ENCODE measurements at places on chromosomes 1 and 21.

DNA sequence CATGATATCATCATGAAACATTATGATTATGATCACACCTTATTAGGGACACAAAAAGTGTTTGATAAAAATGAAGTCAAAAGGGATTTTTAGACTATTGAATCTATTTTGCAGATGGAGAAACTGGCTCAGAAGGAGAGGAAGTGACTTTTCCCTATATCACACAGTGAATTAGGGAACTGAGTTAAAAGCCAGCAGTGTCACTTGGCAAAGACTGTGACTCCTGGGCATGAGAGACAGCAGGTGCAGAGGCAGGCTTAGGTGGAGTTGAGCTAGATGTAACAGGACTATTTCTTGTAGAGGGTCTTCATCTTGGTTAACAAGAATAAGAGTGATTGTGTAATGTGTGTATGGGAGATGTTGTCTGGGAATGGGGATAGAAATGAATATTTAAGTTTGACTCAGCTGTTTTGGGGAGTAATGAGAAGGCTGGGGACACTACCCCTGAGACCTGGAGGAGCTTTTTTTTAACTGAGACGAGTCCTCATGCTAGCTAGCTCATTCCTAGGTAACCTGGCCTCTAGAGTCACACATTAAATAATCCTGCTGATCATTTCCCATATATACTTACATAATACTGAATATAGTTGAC is 1.0 kb upstream of the CD84 start:
- no peak for DNase-seq

- DNase-seq: no peak
Observed at GRCh38 chr1:15146971-15147376, 6.6 kb upstream of the TMEM51 start.

- no peak for DNase-seq
Observed at GRCh38 chr21:42929969-42930368, 4.5 kb upstream of the ERVH48-1 start.

GRCh38 chr1:27348861-27349783 is 7.3 kb downstream of the SYTL1 start:
- no peak for DNase-seq

DNA sequence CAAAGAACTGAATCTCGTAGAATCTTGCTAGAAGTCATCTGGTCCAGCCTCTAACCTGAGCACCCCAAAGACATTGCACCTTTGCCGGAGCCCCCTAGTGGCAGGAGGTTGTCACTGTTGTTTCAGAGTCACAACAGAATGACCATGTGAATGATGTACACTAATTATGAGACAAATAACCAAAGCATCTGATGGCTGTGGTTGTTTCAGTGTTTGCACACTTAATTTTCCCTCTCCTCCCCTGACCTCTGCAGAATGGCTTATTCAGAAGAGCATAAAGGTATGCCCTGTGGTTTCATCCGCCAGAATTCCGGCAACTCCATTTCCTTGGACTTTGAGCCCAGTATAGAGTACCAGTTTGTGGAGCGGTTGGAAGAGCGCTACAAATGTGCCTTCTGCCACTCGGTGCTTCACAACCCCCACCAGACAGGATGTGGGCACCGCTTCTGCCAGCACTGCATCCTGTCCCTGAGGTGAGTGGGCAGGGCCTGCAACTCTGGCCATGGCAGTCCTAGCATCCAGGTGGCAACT is 26.4 kb downstream of the TRAF5 start:
- no peak for DNase-seq

DNA sequence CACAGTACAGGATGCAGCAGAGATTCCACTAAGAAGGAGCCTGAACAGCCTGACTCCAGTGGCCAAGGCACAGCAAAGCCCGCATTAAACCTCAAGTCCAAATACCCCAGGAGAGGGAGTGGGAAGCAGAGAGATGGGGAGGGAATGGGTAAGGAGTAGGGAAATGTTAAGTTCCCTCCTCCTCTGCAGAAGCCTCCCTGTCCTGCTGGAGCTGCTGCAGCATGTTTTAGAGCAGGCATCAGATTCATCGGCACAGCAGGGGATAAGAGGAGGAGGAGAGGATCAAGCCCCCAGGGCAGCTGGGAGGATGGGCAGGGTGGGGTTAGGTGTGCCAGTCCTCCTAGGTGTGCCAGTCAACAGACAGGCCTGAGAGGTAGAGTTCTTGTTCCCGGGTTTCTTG is 709.7 kb downstream of the PTPRU start:
- DNase-seq: no peak

- DNase-seq: no peak
Observed at GRCh38 chr1:107950464-107950863, 14.5 kb downstream of the VAV3 start.

DNA sequence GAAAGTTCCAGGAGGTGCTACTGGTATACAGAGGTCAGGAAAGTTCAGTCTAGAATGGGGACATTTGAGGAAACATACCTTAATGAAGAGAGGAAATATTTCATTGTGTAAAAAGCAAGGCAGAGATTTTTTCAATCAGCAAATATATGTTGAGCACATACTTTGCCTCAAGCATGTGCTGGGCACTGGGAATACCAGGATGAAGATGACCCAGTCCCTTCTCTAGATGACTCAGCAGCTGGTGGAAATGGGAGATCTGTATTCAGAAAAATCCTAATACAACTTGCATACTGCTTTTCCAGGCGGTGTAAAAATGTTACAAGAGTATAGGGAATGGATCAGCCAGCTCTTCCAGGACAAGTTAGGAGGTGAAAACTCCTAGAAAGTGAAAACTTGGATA is 229.3 kb downstream of the FGGY start:
- DNase-seq: no peak

DNA sequence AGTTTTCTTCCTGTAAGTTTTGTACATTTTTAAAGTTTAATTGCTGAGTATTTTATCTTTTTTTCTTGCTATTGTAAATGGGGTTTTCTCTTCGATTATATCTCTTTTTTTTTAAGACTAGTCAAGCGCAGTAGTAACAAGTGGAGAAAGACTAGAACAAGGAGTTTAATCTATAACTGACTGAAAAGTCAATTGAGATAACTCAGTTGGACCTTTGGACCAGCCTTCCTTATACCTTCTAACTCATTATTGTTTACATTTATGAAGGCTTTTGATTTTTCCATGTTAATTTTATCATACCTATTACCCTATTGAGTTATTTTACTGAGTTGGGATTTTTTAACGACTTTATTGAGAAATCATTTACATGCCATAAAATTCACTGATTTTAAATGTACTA is 81.2 kb downstream of the SMYD3 start:
- no peak for DNase-seq

GRCh38 chr21:45596704-45597318 is 46.7 kb upstream of the PCBP3 start:
- no peak for DNase-seq

GRCh38 chr1:185155600-185156287 is 1.0 kb downstream of the TRMT1L start:
- no peak for DNase-seq

DNA sequence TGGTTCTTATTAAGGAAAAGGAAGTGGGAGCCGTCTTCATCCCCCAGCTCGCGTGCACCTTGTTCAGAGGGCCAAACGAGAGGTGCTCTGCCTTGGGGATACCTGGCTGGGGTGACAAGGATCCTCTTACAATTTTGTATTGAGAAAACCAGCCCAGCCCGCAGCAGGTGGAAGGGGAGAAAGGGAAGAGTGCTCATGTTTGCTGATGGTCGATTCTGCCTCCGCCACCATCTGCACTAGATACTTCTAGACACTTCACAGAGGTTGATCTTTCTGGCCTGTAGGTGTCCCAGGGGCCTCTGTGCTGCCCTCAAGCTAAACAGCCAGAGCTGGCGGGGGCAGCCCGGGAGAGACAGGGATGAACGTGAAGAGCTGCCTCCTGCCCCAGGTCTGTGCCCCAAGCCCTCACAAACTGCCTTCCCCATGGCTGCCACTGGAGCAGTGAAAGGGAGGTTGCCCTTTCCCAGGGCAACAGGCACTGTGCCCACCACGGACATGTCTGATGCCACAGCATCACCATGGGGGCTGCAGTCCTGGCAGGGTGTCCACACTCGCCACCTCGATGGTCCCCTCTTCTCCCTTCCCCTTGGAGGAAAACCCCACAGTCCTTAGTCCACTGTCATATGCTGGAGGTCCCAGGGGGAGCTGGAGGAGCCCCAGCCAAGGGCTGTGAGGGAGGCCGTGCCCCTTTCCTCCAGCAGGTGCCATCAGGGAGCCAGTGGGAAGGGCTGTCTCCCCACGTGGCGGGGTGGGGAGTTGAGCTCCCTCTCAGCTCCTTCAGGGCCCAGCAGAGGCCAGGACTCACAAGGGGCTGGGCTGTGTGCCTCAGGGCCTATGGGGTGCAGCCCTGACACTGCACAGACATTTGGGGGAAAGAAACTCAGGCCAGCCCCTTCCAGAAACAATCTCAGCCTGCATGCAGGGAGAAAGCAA is 8.1 kb downstream of the ADPRS start:
- DNase-seq: no peak

DNA sequence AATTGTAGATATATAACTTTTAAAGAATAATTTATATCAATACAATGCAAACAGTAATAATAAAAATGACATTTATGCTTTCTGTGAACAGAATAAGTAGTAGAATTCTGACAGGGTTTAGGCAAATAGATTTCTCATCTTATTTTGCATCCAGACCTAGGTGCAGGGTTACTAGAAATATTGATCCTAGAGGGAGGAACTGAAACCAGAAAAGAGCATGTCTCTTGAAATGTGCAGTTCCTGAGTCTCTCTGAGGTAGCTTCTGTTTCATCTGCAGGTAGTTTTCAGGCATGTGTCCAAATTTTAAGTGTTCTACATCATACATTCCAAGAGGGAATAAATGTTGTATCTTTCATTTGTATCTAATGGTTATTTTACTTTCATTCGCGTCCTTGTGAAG is 631.9 kb upstream of the ADGRL4 start:
- no peak for DNase-seq

DNA sequence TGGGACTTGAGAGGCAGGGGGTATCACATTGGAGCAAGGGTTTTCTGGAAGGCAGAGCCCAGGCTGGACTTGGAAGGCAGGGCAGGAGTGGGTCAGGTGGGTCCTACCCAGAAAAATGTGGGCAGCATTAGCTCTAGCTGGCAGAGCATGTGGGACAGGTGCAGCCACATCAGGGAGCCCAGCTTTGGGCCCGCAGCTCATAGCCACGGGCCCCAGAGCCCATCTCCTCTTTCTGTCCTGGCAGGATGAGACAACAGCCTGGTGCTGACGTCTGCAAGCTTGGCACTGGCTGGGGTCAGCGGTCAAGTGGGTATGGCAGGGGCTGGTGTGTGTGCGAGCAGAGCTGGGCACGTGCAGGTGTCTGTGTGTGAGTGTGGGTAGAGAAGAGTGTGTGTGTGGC is 154.7 kb downstream of the GRIK3 start:
- DNase-seq: no peak

DNA sequence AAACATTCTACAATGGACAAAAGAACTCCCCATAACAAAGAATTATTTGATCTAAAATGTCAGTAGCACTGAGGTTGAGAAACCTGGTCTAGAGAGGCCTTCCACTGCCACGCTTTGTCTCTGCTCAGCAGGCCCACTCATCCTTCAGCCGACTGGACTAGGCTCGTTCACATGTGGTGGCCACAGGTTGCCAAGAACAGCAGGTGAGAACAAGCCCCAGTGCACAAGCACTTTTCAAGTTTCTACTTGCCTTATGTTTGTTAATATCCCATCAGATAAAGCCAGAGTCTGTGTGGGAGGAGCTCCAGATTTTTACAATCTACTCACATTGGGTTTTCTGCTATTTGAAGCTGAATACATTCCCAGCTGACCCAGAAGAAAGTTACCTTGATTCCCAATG is 9.1 kb upstream of the EFHD2 start:
- no peak for DNase-seq

- DNase-seq: no peak
Observed at GRCh38 chr1:17045634-17046333, 8.0 kb downstream of the SDHB start.

GRCh38 chr1:87436534-87436933 is 107.9 kb downstream of the LMO4 start:
- DNase-seq: no peak

DNA sequence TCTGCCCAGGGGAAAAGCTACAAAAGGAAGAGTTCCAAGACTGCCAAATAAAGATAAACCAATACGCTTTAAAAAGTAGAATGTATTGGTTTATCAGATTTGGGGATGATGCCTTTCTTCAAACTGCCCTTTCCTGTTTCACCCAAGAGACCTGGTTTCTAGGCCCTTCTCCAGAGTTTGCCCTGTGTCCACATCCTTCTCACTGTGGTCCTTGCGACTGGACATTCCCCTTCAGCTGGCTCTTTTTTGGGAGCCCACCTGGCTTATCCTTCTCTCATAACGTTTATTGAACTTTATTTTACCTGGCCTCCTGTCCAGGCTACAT is 490 bp upstream of the CZIB start:
- no peak for DNase-seq

- no peak for DNase-seq
Observed at GRCh38 chr1:919271-919872, 4.4 kb upstream of the SAMD11 start.

DNA sequence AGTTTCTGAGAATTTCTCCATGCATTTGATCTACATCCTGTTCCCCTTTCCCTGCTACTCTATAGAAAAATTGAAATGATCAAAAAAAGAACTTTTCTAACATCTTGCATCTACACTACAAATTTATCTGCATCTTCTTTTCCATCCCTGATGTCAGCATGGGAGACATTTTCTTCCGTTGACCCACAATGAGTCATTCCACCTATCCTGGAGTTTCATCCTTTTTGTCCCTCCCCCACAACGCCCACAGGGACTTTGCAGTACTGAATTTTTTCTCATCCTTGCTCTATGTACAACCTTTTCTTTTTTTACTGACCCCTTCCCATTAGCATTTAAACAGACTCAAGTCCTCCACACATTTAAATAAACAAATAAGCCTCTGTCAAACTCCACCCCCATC is 112.2 kb upstream of the MROH9 start:
- no peak for DNase-seq

- DNase-seq: no peak
Observed at GRCh38 chr1:20480243-20480944, 5.6 kb downstream of the CAMK2N1 start.

DNA sequence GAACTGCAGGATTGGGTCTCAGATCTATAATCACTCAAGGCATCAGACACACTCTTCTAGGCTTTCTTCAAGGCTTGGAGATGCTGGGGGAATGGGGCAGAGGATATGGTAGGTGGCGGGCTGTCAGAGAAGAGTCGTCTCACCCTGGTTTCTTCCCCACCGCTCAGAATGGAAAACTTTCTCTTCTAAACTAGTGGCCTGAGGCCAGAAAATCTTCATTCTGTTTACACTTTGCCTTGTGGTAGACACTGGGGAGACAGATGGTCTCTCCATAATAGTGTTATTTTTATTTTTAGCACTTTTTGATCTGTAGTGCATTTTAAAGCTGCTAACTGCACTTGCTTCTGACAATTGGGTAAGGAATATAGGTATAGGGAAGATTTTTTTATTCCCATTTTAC is 2.6 kb downstream of the PRELP start:
- no peak for DNase-seq

DNA sequence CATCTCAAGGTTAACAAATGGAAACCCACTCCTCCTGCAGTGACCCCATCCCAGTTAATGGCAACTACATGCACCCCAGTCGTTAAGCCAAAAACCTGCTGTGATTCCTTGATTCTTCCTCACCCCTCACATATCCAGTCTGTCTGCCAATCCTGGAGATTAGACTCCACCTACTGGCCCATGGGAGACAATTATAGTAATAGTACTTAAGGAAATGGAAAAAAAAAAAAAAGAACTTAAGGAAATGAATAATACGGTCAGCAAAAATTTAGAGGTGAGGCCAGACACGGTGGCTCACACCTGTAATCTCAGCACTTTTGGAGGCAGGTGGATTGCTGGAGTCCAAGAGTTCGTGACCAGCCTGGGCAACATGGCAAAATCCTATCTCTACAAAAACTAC is 7.0 kb downstream of the NOL9 start:
- DNase-seq: no peak
